ENCODE measurements at places on chromosomes 16 and 17.

DNA sequence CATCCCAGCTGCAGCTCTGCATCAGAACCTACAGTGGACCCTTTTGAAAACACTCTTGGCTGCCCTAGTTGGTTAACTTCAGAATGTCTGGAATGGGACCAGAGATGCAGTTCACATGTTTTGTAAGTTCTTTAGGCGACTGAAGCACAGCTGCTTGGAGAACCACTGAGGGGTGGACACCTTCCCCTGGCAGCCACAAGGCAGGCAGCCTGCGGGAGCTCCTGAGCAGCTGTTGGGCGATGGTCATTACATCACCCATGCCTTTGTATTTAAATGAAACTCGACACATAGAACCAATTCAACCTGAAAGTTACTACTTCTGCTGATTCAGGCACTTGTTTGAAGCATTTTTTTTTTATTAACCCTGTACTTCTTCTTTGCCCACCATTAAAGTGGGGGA is 151.5 kb downstream of the LGALS9B start:
- no peak for DNase-seq

GRCh38 chr16:14364386-14365199 is 265.5 kb downstream of the PARN start:
- no peak for DNase-seq

GRCh38 chr17:44352828-44353671 is 7.9 kb downstream of the GRN start:
- no peak for DNase-seq

GRCh38 chr16:1823821-1824220 is 2.8 kb downstream of the HAGH start:
- DNase-seq, result no peak

GRCh38 chr17:77210331-77210730 is 69.6 kb downstream of the SEC14L1 start:
- DNase-seq, result no peak

DNA sequence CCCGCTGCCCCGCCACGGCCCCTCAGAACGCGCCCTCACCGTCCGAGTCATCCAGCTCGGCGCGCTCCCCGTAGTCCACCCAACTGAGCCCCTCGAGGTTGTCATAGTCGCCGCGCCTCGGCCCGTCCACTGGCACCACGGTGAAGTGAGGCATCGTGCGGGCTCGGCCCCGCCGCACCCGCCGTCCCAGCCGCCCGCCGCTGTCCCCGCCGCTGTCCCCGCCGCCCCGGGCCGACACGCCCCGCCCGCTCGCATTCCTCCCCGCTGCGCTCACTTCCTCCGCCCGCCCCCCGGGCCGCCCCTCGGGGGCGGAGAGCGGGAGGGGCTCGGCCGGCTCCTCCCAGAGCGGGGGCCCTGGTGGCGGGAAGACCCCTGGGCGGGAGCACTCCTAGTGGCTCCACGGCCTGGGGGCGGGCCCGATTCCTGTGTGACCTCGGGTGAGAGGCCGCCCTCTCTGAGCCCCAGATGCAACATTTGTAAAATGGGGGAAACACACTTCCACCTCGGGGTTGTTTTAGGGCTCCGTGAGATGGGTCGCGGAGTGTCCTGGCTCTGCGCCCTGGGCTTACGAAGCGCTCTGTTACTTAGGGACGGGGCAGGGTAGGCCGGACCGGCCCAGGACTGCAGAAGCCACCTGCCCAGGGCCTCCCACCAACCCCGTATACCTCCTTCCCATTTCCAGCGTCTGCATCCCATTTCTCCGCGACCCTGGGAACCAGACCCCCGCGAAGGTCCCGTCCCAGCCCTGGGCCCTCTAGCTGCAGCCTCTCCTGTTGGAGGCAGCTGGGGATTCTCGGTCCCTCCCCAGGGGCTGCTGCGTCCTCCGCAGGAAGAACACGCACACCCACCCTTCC is at the start of gene SLC12A4:
Gene SLC12A4 (minus strand): TSS at position 238 of the 854 bp plus-strand sequence. CDS start 84 bp downstream, at position 154.
- DNase-seq, result peak; percentile 84

GRCh38 chr16:68873635-68874471 is 30.5 kb downstream of the TANGO6 start:
- DNase-seq, result no peak

DNA sequence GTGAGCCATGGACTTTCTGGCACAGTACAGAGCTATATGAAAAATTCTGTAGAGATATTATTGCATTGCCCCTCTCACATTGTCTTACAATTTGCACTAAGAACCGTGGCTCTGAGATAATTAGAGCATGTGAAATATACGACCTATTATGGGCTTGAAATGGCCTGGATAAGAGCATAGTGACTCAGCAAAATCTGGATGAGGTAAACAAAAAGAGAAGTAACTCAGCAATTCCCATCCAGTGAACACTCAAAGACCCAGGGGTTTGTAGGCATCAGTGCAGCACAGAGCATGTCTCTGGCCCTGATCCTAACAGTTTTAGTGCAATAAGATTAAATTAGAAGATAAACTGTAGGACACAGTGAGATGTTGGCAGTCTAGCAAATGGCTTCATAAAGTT is 317.2 kb upstream of the MYOCD start:
- DNase-seq, result no peak

DNA sequence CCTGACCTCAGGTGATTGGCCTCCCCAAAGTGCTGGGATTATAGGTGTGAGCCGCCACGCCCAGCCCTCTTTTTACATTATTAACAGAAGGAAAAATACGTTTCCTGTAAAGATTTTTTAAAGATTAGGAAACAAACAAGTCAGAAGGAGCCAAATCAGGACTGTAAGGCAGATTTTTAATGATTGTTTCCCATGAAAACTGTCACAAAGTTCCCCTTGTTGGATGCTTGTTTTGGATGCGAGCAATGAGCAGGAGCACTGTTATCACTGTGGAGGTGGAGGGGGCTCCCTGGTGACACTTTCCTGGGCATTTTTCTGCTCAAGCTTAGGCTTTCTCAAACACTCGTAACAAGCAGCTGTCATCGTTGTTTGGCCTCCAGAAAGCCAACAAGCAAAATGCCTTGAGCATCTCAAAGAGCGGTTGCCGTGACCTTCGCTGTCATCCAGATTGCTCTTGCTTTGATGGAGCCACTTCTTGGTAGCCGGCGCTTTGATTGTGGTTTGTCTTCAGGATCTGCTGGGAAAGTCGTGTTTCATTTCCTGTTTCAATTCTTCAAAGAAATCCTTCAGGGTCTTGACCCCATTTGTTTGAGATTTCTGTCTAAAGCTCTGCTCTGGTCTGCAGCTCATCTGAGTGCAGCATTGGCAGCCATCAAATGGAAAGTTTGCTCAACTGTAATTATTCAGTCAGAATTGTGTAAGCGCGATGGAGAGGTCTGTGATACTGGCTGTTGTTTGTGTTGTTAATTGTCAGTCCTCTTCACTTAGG is 128.7 kb downstream of the RPTOR start:
- no peak for DNase-seq

- no peak for DNase-seq
These were observed 94.0 kb upstream of the TNRC6C start for GRCh38 chr17:77864234-77865111.

DNA sequence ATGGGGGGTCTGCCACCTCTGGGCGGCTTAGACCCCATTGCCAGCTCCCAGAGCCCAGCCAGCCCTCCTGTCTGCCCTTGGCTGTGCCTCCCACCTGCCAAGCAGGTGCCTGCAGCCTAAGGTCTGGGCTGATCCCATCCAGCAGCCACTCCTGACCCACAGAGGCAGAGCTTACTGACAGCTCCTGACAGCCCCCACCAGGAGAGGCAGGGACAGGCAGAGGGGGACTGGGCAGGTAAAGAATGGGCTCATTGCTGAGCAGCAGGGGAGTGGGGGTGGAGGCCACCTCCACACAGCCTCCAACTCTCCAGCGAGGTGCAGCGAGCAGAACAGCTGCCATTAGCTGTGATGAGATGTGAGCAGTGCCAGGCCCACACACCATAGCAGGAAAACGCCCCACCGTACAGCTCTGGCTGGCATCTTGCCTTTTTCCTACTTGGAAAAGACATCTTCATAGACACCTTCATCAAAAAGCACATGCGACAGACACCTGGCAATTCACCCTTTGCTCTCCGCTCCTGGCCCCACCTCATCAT is 164.4 kb downstream of the C16orf78 start:
- DNase-seq, result no peak

GRCh38 chr16:89917773-89918452 is 749 bp upstream of the MC1R start:
- DNase-seq, result peak; percentile 79

DNA sequence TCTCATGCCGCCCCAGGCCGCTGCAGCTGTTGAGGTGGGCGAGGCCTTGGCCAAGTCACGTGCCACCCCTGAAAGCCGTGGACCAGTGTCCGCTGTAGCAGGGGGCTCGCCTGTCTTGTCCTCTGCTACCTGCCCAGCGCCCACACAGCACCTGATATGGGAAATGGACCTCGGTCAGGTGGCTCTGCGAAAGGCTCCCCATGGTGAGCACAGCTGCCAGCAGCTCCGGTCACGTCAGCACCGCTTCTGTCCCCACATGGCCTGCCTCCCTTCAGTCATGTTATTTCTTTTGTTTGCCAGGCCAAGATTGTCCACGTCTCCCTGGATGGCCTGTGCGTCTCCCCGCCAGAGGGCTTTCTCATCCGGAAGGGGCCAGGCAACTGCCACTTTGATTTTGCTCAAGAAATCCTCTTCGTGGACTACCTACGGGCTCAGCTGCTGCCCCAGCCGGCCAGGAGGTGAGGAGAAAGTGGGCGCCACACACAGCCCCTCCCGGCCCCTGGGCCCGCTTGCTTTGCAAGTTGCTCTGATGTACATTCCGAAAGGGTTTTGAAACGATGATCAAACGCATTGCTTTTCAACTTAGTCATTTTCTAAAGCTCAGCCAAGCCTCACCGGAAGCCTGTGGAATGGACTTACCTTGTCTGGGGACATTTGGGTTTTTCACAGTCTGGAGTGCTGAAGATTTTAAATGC is 219.8 kb downstream of the KATNIP start:
- no peak for DNase-seq

DNA sequence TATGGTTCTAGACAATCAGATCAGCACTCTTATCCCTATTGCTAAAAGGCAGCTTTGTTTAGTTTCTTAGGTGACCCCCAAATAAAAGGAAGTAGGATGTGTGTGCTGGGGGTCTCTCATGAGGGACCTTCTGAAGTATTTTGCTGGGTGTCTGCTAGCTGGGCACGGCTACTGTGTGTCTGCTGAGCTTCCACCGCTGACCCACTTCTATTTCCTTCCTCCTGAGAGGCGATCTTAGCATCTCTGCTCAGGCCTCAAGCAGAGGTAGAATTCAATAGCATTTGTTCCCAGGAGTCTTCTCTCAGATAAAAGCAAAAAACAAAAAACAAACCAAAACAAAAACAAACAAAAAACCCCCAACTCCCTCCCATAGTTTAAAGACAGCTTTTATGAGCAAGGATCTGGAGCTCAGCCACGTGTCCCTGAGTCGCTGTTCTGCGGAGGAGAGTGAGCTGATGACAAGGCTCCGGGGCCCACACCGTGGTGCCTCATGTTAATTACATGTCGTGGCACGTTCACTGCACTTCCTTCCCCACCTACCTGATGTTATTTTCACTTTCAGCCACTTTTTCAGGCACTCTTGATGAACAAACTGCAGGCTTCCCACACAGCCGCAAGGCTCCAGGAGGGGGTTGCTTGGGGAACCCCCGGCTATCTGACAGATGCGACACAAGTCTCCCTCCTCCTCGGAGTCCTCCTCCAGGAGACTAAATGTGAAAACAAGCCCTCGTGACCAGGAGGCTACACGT is 83.5 kb downstream of the MARCHF10 start:
- peak; percentile 61 for DNase-seq

DNA sequence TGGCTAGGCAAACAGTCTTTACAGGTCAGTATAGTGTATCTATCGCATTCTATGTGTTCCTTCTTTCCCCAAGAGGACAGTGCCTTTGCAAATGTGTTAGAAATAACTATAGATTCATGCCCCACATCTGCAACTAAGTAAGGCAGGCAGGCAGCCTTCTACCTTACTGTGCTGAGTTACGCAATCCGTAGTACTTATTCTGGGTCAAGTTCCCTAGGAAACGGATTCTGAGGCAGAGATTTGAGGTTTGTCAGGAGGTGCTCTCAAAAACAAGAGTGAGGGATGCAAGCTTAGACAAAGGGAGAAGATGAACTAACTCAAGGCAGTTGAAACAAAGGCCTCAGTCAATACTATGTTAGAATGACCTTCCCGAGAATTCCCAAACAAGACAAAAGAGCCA is 12.7 kb upstream of the ANKFY1 start:
- no peak for DNase-seq

- no peak for DNase-seq
These were observed 155.4 kb upstream of the GOT2 start for GRCh38 chr16:58889516-58889915.

GRCh38 chr16:81696166-81696960 is 82.7 kb upstream of the PLCG2 start:
- no peak for DNase-seq

GRCh38 chr16:8120001-8120400 is 470.3 kb downstream of the TMEM114 start:
- no peak for DNase-seq

GRCh38 chr17:56956992-56957391 is 3.9 kb downstream of the COIL start:
- no peak for DNase-seq

DNA sequence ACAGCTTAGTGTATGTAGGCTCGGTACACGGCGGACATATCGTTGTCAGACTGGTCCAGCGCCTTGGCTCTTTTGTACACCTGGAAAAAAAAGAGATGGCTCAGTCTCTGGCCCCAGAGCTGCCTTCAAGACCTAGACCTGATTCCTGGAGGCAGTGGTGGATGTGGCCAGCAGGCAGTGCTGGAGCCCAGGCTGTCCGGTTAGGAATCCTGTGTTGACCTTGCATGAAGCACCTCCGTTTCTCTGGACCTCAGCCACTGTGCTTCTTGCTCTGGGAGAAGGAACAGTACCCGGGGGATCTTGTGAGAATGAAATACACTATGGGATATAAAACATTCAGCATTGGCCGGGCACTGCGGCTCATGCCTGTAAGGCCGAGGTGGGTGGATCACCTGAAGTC is 2.8 kb upstream of the ROGDI start:
- no peak for DNase-seq

DNA sequence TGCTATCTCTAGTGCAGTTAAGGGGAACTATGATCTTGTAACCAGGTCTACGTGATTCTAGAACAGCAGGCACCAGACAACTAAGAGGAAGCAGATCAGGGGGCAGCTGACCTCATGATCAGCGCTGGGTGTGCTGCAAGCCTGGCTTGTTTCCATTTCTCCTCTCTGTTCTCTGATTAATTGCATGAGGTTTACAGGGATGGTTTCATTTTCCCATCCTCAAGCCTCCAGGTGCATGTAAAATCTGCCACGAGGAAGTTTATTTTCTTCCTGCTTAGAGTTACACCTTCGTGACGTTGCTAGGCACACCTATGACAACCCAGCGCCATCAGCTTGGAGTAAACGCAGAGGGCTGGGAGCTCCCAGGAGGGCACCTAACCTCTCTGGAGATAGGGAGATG is 4.3 kb upstream of the NUPR1 start:
- DNase-seq, result no peak

- no peak for DNase-seq
These were observed 32.2 kb downstream of the APPBP2 start for GRCh38 chr17:60493847-60494321.

Data from effector memory CD8-positive, alpha-beta T cell (primary cell).